ENCODE measurements at places on chromosomes 4 and X. TPM values are rescaled to one million over a fixed set of nuclear protein-coding genes. Genes with fewer than 3 reads are reported as not detected.

DNA sequence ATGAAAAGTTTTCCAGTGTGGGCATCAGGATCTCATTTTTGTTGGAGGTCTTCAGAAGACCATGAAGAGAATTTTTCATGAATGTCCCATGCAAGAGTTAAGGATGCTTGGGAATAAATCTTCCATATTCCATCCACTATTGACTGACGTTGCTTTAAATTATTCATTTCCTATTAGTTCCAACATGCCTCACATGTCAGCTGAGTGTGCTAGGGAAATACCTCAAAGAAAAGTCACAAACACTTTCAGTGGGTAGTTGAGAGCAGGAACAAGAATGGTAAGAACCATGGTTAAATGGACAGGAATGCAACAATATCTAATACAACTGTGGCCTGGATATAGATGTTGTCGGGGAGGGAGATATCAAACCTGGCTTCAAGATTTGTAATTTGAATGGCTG, 610.1 kb downstream of the TECRL start:
- no peak for DNase-seq

DNA sequence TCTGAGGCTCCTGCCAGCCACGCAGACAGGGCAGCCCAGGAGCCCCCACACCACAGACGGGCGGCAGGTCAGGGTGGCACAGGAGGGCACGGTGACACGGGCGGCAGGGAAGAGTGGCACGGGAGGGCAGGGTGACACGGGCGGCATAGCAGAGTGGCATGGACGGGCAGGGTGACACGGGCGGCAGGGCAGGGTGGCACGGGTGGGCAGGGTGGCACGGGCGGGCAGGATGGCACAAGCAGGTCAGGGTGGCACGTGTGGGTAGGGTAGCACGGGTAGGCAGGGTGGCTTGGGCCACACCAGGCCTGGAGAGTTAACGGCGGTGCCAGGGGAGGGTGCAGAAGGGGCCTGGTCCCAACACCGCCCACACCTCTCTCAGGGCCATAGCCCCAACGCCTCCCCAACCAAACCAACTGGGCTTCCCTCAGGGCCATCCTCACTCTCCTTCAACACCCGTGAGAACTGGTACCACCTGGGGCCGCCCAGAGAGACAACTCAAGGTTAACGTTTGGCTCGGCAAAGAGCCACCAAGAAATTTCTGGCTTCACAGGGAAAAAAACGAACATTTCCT, 3.4 kb downstream of the CTBP1 start:
- DNase-seq: no peak

The EDNRA gene
- not detected for total RNA-seq

DNA sequence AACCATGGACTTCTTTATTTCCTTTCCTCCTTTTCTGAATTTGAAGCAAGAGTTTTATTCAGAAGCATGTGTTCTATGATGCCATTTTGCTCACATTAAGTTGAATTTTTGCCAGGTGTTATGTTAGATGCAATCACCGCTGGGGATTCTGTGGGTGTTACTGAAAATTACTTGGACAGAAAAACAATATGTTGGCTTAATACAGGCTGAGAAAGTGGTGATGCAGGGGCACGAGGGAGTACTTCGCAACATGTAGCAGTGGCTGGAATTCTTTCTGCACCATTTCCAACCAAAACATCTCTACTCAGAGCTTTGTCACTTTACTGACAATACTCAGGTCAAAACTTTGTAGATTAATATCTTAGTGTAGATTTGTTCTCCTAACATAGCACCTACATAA, 109.2 kb upstream of the PCDH18 start:
- DNase-seq: no peak

The CCDC120 gene
- total RNA-seq: 12.9 TPM

The F8A1 gene
- total RNA-seq: 44.5 TPM
